ENCODE measurements at places on chromosomes 12 and 14.

DNA sequence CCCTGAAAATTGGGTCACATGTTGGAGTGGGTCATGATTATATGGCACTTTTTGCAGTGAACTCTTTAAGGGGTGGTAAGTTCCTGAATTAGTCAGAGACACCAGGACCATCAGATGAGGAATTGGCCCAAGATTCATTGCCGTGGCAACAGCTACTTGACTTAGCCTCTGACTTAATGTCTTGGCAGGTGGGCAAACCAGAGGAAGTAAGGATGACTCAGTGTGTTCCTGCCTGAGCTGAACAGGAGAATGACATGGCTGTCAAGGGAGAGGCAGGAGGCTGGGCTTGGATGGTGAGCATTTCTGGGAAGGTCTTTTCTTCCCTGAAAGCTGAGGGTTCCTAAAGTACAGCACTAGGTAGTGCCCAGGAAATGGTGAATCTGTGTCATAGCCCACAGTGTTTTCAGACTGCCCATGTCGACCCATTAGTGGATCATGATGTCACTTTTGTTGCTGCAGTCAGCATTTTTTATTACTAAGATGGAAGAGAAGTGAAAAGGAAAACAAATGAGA, 170.1 kb upstream of the PWP1 start:
- no peak for DNase-seq

- no peak for DNase-seq
Measured at GRCh38 chr12:40446385-40446784, 221.6 kb downstream of the LRRK2 start.

- DNase-seq: no peak
Measured at GRCh38 chr12:6608592-6609281, 1.6 kb upstream of the CHD4 start.

- no peak for DNase-seq
Measured at GRCh38 chr14:92924247-92924646, 1.3 kb downstream of the CHGA start.

DNA sequence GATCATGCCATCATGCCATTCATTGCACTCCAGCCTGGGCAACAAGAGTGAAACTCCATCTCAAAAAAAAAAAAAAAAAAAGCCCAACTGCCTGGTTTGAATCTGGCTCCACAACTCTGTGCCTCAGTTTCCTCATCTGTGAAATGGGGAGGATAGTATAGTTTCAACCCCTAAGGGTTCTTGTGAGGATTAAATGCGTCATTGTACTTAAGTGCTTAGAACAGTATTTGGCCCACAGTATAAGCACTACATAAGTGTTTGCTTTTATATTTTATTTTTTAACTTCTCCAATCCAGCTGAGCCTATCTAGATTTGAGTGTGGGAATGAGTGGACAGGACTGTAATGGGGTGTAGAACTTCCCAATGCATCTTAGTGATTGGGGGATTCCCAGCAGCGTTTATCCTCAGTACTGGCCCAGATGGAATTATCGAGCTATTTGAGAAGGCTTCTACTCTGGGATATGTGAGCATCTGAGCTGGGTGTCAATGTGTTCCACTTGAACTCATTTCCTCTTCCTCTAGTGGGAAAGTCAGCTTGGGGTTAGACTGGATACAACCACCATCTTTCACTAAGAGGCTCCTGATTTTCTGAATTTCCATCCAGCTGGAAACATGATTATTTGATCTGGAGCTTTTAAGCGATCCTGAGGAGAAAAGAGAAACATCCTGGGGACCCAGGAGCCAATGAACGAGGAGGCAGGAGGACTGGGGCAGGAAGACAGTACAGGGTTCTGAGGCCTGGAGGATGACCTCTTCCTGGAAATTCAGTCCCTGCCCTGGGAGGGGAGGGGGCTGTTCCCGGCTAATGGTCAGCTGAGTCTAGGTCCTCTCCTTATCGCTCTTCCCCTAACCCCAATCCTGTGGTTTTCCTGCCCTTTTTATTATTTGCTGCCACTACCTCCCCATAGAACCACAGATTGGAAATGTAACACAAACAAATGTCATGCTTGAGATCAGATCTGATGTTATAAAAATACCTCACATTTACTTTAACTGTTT, 9.3 kb upstream of the ESPL1 start:
- no peak for DNase-seq

GRCh38 chr12:4951601-4952000, 41.9 kb downstream of the KCNA1 start:
- no peak for DNase-seq

GRCh38 chr12:56839489-56839848, 76.3 kb downstream of the HSD17B6 start:
- DNase-seq: no peak

DNA sequence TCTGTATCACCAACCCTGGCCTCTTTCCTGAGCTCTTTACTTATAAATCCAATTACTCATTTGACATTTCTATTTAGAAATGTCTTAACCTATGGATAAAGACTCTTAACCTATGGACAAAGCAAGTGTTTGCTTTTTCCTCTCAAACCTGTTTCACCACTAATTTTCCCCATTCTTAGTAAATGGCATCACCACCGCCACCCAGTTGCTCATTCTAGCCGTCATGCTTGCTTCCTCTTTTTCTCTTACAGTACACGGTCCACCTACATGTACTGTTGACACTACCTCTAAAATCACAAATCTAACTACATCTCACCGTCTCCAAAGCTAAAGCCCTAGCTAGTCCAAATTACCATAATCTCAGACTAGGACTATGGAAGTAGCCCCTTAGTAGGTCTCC, 60.0 kb downstream of the CAPS2 start:
- DNase-seq: no peak

- no peak for DNase-seq
Measured at GRCh38 chr12:109553483-109553882, 19.8 kb downstream of the MMAB start.

DNA sequence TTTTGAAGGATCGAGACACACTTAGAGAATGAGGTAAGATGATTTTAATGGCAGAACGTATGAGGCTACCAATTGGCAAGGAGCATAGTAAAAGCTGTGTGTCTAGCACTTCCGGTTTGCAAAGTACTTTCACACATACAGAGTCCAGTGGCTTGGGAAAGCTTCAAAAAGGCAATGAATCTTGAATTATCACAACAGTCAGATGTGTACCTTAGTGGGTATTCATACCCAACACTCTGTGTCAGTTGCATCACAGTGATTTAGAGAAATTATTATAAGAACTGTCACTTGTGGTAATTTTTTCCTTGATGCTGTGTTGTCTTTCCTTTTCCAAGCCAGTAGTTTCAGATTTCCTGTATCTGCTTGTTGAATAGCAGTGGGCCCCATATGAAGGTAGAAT, 424.1 kb downstream of the PCNX1 start:
- no peak for DNase-seq

GRCh38 chr12:100901266-100901665, 106.7 kb downstream of the ANO4 start:
- no peak for DNase-seq

GRCh38 chr12:2320841-2321240, 268.1 kb downstream of the CACNA1C start:
- no peak for DNase-seq

GRCh38 chr12:87413784-87414183, 615.4 kb downstream of the C12orf50 start:
- DNase-seq: no peak

DNA sequence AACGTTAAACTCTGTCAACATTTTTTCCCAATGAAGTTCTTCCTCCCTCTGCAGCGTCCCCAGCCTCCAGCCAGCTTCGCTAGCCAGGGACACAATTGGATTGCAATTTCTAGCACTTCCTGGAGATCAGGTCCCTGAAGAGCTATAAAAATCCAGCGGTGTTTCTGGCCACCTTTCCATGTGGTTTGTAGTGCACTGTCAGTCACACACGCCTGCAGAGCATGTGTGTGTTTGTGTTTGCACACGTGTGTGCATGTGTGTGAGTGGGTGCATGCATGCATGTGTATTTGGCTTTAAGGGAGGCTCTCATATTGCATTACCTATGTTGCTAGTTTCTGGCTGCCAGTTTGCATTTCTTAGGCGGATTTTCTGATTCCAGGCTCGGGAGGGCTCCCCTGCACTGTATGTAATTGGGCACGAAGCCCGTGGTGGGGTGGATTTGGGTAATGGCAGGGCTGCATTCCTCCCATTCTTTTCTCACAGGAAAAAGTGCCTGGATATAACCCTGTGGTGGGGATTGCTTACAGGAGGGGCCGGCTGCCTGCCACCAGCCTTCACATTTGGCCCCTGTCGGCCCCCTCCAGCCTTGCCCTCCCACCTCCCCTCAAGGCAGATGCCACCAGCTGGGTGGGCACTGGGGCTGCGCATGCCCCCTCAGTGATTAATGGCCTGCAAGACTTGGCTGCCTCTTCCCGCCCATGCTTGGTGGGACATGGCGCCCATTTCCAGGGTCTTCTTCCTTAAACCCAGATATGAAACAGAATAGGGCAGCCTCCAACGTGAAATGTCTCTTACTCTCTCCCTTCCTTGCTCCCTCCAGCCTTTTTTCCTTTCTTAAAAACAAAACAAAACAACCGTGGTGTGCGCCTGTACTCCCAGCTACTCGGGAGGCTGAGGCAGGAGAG, 74.0 kb downstream of the TSPAN9 start:
- DNase-seq: no peak

DNA sequence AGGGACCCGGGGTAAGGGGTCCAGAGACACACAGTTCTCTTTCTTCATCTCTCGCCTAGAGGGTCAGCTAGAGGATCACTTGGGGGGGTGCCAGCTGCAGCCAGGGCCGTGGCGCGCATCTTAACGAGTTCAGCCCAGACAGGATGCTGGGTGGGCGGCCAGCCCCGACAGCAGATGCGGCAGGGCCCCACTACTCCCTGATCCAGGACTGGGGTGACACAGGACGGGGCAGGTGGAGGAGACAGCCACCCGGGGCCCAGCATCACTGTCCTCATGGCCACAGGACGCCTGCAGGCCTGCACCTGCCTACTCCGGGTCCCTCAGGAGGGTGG, 12.8 kb downstream of the AKT1 start:
- no peak for DNase-seq

GRCh38 chr14:99508896-99509629, 27.9 kb downstream of the CCNK start:
- no peak for DNase-seq

GRCh38 chr12:475286-475685, 15.5 kb downstream of the B4GALNT3 start:
- DNase-seq: no peak

DNA sequence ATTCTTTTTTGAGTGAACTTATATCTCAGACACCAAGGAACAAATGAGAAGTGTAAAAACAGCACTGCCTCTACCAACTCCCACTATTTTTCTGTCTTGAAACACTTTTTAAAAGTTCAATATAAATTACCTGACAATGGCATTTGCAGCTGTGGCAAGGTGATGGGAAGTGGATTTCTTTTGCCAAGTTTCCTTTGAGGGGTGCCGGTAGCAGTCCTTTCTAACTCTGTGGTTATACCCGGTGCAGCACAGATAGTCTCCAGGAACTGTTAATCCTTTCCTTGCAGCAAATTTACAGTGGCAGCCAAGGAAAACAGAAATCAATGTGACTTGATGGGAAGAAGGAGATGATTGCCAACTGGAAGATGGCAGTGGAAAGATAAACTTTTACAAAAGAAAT, 243.7 kb downstream of the BCAT1 start:
- DNase-seq: no peak

GRCh38 chr12:1703771-1704722, 13.2 kb downstream of the ADIPOR2 start:
- DNase-seq: no peak

- no peak for DNase-seq
Measured at GRCh38 chr12:101021911-101022388, 188.1 kb downstream of the SLC5A8 start.

DNA sequence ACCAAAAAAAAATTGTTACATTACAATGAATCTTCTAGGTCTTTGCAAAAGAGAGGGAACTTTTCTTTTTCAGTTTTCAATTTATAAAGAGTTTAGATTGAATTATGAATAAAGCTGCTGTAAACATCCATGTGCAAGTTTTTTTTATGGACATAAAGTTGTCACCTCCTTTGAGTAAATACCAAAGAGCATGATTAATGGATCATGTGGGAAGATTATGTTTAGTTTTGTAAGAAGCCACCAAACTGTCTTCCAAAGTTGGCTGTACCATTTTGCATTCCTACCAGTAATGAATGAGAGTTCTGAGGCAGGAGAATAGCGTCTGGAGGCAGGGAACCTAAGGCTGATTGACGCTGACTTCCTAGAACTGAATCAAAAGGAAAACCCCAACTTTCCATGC, 30.2 kb downstream of the LEMD3 start:
- no peak for DNase-seq

GRCh38 chr14:105385698-105386365, 12.5 kb upstream of the TEX22 start:
- DNase-seq: no peak

DNA sequence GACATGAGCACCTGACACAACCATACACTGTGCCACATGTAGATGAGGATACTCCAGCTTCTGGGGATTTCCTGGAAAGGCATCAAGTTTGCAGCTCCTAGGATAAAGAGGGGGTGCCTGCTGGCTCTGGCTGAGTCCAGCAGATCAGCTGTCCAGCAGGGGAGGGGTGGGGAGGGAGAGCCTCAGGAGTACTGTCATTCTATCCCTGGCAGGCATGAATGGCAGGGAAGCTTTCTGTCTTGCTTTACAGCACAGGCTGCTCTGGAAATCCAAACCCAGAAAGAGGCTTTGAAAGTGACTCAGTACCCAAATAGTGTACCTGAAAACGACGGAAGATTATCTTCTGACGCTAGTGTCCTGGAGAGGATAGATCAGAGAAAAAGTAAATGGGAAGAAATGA, 32.2 kb downstream of the SLC8A3 start:
- DNase-seq: no peak

DNA sequence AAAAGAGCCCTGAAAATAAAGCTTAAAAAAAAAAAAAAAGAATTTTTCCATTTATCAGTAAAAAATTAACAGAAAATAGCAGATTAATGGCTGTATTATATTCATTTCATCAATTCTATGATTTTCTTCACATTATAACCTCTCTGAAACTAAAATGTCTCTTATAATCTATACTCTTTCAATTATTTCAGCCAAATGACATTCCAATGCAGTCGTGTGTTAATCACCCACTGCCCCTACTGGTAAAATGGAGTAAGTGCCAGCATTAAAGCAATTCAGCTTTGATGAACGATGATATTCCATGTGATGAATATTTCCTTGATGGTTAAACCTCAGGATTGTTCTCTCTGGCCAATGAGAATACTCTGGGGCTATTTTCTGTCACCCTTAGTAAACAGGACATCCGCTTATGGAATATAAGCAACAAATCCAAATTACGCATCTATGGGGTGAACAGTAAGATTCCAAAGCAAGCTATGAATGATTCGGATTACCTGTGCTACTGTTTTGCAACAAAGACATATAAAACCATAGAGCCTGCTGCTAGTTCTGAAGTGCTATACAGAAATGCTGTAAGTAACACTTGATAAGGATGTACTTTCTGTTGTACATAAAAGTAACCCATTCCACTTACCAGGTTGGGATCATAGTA, 20.3 kb upstream of the SYCP3 start:
- no peak for DNase-seq

DNA sequence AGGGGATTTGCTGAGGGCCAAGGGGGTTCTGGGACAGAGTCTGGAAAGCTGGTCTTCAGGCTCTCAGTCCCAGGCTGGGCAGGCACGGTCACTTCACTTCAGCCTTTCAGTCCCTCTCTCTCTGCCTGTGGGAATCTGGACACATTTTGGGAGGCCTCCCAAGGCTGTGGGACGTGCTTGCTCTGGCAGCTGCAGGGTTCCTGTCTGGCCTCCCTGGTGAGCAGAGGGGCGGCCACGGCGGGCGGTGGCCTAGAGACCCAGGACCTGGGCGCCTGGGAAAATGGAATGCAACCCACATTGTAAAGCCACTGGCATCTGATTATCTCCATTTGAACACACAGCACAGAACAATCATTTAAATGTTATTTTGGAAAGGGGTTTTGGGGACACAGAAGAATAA, 10.1 kb upstream of the ALDH2 start:
- DNase-seq: no peak

- no peak for DNase-seq
Measured at GRCh38 chr14:99769799-99770198, 23.4 kb upstream of the EML1 start.

All from stimulated activated CD4-positive, alpha-beta T cell treated with anti-CD3 and anti-CD28 coated beads, TNF-alpha, amount 100 ng/mL, for 1 hour (primary cell).